Sigmoid colon (tissue), 7 donors: ENCODE measurements at places on chromosomes 12 and 14. TPM values are rescaled to one million over a fixed set of nuclear protein-coding genes. Genes with fewer than 3 reads are reported as not detected.
A peak's percentile ranks its signal among the peaks of the same experiment; 100 is the strongest.

- DNase-seq = no peak
- no peak overlapping the region for H3K4me3 ChIP-seq
- peaks cover 6% of the 10 kb centered on the region for H3K4me1 ChIP-seq
Measured at GRCh38 chr12:41709463-41710285, 435.0 kb downstream of the GXYLT1 start.

GRCh38 chr14:76346391-76347160 lies 29.4 kb upstream of the ESRRB start:
- H3K4me3 ChIP-seq = no peak overlapping the region
- H3K27me3 ChIP-seq = peaks cover 4% of the 10 kb centered on the region
- no peak overlapping the region for H3K27ac ChIP-seq

- H3K36me3 ChIP-seq = no peaks in the 10 kb centered on the region
- H3K4me1 ChIP-seq = no peaks in the 10 kb centered on the region
- H3K27me3 ChIP-seq = no peaks in the 10 kb centered on the region
- no peak overlapping the region for H3K4me3 ChIP-seq
- H3K27ac ChIP-seq = no peak overlapping the region
Measured at GRCh38 chr14:61408498-61408897, 87.1 kb downstream of the PRKCH start.

- H3K27ac ChIP-seq = no peak overlapping the region
Measured at GRCh38 chr12:28162697-28163096, 27.6 kb upstream of the CCDC91 start.

DNA sequence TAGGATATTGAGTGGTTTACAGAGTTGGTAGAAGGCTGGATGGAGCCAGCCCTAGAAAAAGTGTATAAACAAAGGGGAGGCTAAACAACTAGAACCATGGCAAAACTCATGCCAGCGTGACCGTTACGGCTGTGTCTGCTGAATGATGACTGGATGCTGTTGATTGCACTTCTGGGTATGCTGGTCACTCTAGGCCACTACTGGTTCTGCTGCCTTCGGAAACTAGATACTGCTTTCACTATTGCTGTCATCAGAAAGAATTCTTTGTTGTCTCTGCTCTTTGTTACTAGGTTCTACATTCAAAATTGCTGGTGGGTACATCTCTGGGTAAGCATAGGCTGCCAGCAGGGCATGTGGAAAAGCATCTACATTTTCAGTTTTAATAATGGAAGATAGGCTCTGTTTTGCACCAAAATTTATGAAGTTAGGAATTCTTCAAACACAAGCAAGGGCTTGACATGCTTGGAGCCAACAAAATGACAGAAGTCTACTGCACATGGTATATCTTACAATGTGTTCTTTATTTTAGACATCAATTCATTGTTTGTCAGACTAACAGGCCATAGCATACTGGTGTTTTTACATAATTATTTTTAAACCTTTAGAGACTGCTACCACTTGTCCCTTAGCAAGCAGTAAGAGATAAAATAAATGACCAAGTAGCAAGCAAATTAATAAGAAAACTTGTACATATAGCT lies 15.4 kb downstream of the MON2 start:
- peaks cover 16% of the 10 kb centered on the region for H3K36me3 ChIP-seq
- no peak overlapping the region for H3K4me3 ChIP-seq
- H3K4me1 ChIP-seq = no peaks in the 10 kb centered on the region
- H3K27me3 ChIP-seq = no peaks in the 10 kb centered on the region

- peak; percentile 90 for DNase-seq
- peak overlapping the region; percentile 88 for H3K4me3 ChIP-seq
- peaks cover 36% of the 10 kb centered on the region for H3K4me1 ChIP-seq
- H3K27ac ChIP-seq = peak overlapping the region; percentile 99
- no peaks in the 10 kb centered on the region for H3K27me3 ChIP-seq
Measured at GRCh38 chr12:57085999-57086492, 2.9 kb upstream of the NAB2 start.

GRCh38 chr12:106498056-106498455 lies 84.7 kb upstream of the RFX4 start:
- no peak overlapping the region for H3K27ac ChIP-seq
- no peaks in the 10 kb centered on the region for H3K27me3 ChIP-seq
- H3K4me1 ChIP-seq = no peaks in the 10 kb centered on the region
- peaks cover 7% of the 10 kb centered on the region for H3K36me3 ChIP-seq
- no peak overlapping the region for H3K4me3 ChIP-seq
- no peak for DNase-seq

- H3K4me3 ChIP-seq = peak overlapping the region; percentile 67
- no peaks in the 10 kb centered on the region for H3K4me1 ChIP-seq
- no peaks in the 10 kb centered on the region for H3K36me3 ChIP-seq
- no peaks in the 10 kb centered on the region for H3K27me3 ChIP-seq
Measured at GRCh38 chr14:73786636-73787485, 64.8 kb upstream of the PTGR2 start.

- H3K4me3 ChIP-seq = no peak overlapping the region
- no peaks in the 10 kb centered on the region for H3K27me3 ChIP-seq
Measured at GRCh38 chr14:76274324-76274723, 101.6 kb upstream of the ESRRB start.

DNA sequence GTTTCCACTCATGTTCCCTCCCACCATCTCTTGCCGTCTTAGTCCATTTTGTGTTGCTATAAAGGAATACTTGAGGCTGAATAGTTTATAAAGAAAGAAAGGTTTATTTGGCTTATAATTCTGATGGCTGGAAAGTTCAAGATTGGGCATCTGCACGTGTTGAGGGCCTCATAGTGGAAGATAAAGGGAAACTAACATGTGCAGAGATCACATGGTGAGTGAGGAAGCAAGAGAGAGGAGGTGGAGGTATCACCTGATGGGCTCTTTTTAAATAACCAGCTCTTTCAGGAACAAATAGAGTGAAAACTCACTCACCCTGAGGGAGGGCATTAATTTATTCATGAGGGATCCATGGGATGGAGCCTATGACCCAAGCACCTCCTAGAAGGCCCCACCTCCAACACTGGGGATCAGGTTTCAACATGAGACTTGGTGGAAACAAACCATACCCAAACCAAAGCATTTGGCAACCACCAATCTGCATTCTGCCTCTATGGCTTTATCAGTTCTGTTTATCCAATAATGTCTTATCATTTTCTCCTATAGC lies 29.5 kb downstream of the MYO1H start:
- no peaks in the 10 kb centered on the region for H3K4me1 ChIP-seq
- no peaks in the 10 kb centered on the region for H3K36me3 ChIP-seq
- H3K27ac ChIP-seq = no peak overlapping the region
- no peak overlapping the region for H3K4me3 ChIP-seq

- no peaks in the 10 kb centered on the region for H3K4me1 ChIP-seq
- peak overlapping the region; percentile 66 for H3K4me3 ChIP-seq
- DNase-seq = no peak
- no peaks in the 10 kb centered on the region for H3K27me3 ChIP-seq
- peak overlapping the region; percentile 96 for H3K27ac ChIP-seq
- H3K36me3 ChIP-seq = no peaks in the 10 kb centered on the region
Measured at GRCh38 chr12:120529641-120530417, 871 bp upstream of the COQ5 start.

The FGF23 gene
- not detected for total RNA-seq

The KRT5 gene
- not detected for total RNA-seq

The KRT2 gene
- not detected for total RNA-seq

The MYF6 gene
- not detected for total RNA-seq
